ENCODE measurements at places on chromosomes 4 and X.
A peak's percentile ranks its signal among the peaks of the same experiment; 100 is the strongest.

GRCh38 chrX:68843992-68844391 is 15.2 kb downstream of the EFNB1 start:
- no peak for DNase-seq

GRCh38 chr4:3397128-3397527 is 44.6 kb upstream of the HGFAC start:
- no peak for DNase-seq

DNA sequence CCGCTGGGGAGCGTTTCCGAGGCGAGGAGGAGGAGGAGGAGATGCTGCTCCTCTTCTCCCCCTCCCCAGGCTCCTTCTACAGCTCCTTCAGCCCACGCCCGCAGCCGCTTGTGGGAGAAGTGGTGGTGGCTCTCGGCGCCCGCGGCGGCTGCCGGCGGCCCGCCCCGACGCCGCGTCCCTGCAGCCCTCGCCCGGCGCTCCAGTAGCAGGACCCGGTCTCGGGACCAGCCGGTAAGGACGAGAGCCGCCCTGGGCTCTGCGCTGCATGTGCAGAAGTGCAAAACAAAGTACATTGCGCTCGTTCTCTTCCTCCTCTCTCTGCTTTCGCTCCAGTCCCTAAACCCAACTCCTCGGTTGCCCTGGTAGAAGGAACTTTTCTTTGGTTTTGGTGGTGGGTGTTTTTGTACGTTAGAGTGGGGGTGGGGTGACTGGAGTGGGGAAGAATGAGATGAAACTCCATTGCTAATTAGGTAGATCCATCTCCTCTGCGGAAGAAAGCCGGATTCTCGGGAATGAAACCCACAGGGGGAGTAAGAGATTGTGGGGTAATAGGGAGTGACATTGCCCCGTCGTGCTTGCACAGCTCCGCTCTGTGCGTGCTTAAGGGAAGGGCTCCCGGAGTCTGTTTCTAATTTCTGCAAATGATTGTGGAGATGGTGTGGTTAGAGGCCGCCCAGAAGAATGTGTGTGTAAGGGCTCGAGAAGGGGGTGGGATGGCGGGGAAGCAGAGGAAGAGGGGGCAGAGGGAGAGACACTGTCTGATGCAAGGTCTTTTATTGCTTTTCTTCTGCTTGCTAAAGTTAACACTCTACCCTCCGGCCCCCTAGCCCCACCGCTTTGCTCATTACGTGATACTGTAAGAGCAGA is 677 bp downstream of the PTPN13 start:
- DNase-seq = peak; percentile 60

DNA sequence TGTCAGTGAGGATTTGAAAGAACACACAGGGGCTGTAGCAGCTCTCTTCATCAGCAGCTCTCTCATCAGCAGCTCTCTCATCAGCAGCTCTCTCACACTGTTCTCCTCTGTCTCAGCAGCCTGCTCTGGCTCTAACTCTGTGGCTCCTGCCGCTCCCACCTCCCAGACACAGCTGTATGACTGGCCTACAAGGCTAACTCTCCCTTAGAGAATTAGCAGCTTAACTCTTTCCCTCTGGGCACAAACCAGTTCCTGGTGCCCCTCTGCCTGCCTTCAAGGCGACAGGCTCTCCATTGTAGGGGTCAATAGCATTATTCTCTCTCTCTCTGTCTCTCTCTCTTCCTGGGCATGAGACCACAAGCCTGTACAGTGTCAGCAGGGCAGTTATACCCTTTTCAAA is 385.6 kb upstream of the PCDH10 start:
- DNase-seq = no peak

GRCh38 chrX:1239681-1240142 is 27.3 kb upstream of the CRLF2 start:
- DNase-seq = no peak

GRCh38 chrX:118493016-118493415 is 2.6 kb upstream of the DOCK11 start:
- DNase-seq = no peak

- no peak for DNase-seq
These were observed 92.3 kb upstream of the MAD2L1 start for GRCh38 chr4:120158841-120159463.

DNA sequence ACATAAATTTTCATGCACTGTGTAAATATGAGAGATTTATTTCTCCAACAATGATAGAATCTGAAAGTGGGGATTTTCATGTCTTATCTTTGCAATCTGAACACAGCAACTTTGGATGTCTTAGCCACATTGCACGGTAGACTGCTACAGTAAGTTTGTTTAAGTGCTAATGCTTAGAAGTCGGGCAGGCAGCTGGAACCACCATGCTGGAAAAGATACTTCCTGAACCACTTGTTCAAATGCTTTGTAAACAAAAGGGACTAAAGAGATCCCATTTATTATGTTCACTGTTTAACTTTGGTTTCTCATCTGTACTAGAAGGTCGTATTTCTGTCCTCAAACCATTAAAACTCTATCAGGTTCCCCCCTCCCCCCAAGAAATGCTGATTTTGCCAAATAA is 555.9 kb upstream of the DIPK2B start:
- DNase-seq = no peak

DNA sequence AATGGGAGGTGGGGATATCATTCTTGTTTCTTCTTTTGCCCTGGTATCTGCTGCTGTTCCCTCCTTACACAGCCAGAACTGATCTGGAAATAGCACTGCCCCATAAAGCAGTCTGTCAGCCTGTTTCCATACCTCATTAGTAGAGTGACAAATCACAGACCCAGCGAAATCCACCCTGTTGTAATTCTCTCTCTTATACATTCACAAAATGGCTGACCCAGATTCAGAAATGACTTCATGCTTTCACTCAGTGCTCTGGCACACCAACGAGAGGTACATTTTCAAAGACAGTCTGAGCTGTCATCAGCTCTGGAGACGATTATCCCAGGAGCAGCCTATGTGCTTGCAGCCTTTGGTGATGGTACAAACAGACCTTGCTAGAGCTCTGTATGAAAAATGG is 164.6 kb downstream of the AFF2 start:
- no peak for DNase-seq

- no peak for DNase-seq
These were observed 133.0 kb upstream of the RASGEF1B start for GRCh38 chr4:81604683-81605218.

GRCh38 chr4:16745009-16745635 is 153.3 kb downstream of the LDB2 start:
- DNase-seq = no peak

- peak; percentile 91 for DNase-seq
These were observed at the start of gene KLHL8 for GRCh38 chr4:87220094-87220822. Gene KLHL8, minus strand, starts transcription at chr4:87220618. Its CDS starts 25,079 bp downstream, at chr4:87195539.

- DNase-seq = no peak
These were observed 249.6 kb downstream of the COL25A1 start for GRCh38 chr4:109052821-109053220.

DNA sequence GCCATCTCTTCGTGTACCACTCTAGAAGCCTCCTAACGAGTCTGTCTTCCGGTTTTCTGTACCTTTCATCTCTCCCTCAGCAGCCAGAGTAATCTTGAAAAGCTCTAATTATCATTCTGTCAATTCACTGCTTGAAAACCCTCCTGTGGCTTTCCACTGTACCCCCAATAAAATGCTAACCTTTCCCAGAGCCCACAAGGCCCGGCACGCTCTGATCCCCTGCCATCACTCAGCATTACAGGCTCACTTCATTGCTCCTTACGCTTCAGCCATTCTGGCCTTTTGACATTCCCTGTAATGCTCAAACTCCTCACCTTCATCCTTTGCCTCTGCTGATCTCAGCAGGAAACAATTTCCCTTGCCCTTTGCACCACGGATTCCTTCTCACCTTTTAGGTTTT is 112.9 kb downstream of the ARHGAP10 start:
- DNase-seq = no peak

GRCh38 chr4:158656439-158656838 is 15.2 kb downstream of the C4orf46 start:
- no peak for DNase-seq

DNA sequence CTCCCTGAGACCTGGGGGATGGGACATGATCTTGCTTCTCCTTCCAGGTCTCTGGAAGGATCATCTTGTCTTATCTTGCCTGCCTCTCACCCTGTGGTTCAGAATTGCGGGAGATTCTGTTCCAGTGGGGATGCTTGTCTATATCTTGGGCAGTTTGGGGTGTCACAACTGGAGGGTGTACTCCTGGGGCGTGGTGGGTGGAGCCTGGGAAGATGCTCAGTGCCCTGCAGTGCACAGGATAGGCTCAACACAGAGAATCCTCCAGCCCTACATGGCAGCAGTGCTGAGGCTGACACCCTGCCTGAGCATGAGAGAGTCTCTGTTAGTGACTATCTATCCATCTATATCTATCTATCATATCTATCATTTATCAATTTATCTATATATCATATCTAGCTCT is 7.7 kb downstream of the P2RY8 start:
- DNase-seq = no peak

DNA sequence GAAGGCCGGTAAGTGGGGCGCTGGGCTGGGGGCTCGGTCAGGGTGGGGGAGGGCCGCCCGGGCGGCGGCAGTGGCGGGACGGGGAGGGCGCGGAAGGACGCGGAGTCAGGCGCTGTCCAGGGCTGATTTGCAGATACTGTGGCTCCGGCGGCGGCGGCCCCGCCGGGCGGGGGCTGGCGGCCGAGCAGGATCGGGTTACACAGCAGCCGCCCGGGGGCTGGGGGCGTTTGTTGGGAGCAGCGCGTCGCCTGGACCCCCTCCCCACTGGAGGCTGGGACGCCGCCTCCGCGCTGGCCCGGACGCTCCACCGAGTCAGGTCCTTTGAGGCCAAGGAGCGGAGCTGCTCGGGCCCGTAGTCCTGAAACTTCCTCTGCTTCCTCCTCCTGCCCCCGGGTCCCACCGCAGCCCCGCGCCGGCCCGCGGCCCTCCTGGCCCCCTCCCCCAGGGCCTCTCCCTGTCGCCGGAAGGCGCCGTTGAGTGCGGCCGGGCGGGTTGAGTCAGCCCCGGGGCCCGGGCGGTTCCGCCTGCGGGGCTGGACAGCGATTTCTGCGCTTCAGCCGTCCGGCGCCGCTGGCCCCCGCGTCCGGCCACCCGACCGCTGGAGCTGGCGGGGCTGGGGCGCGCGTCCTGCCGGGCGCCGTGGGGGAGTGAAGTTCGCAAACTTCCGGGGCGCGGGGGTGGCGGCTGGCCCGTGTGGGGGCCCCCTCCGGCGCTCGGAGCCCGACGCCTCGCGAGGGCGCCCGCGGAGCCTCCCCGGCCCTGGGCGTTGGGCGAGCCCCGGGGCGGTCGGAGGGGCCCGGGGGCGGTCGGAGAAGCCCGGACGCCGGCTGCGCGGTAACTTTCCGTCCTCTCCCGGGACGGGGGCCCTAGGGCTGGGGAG is 746 bp downstream of the REST start:
- DNase-seq = peak; percentile 89

DNA sequence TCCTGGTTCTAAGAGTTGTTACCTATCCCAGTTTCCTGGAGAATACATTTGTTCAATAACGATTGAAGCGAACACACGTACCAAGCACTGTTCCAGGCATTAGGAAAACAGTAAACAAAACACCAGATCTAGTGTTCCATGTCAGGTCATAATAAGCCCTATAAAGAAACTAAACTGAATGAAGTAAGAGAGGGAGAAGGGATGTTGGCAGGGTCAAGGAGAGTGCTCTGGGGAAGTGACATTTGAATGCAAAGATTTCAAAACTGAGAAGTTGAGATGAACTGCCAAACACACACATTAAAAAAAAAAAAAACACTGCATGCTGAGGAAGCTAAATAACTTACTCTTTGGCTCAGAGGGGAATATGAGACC is 14.4 kb upstream of the ENAM start:
- DNase-seq = no peak

GRCh38 chr4:102732678-102733077 is 28.1 kb downstream of the MANBA start:
- DNase-seq = no peak

- DNase-seq = peak; percentile 42
These were observed 128.4 kb upstream of the TBC1D9 start for GRCh38 chr4:140884431-140885058.

- DNase-seq = no peak
These were observed 230.1 kb upstream of the ARSJ start for GRCh38 chr4:114209584-114209983.

- no peak for DNase-seq
These were observed 263.2 kb downstream of the IL15 start for GRCh38 chr4:141899541-141899940.

DNA sequence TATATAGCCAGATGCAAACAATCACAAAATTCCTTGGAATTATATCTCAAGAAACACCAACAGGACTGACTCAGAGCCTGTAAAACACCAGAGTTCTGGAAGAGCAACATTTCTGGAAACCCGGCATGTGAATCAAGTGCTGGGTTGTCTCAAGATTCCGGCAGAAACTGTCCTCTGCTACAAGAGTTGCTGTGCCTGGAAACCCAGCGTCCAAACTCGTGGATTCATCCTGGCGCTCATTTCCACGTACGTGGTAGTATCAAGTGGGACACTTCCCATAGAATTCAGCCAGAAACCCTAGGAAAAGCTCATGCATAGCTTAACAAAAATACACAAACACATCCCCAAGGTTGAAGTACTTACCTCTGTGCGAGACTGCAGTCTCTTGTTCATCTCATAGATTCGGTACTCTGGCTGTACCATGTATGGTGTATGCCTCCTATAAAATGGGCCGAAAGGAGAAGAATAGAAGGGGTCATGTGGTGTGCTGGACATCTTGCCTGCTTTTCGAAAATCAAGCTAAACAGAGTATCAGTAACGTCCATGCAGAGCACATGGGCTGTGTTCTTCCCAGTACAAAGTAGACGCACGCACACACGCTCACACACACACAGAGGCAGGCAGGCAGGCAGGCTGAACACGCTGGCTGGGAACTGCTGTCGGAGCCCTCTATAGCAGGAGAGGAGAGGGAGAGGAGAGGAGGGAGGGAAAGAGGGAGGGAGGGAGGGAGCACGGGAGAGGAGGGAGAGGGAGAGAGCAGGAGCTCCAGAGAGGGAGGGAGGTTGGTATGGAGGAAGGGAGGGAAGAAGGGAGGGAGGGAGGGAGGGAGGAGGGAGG is at the start of gene LDB2:
LDB2 (minus strand) TSS at position 655 of the 837 bp plus-strand sequence.
- DNase-seq = peak; percentile 52

GRCh38 chr4:170623899-170624298 is 534.1 kb upstream of the AADAT start:
- no peak for DNase-seq

DNA sequence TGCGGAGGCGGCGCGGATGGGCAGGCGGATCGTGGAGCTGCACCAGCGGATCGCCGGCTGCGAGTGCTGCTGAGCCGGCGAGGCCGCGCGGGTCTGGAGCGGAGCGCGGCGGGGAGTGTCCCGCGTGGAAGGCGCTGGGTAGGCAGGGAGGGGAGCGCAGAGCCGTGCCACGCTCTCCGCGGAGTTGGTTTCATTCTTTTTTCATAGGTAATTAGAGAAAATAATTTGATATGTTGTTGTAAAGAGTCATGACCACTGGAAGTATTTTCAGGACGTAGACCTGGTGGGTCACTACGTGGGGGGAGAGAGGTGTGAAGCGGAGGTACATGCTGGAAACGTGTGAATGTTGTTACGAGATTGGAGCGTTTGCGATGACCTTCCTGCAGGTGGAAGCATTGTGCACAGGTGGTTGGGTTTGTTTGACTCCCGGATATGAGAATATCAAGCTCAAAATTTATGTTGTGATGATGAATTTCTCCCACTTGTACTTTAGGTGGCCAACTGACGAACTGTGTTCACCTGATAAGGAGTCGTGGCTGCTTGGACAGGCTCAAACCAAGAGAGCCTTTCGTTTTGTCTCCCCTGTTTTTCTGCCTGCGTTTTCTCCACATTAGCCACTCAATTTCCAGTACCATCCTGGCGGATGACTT is 19.1 kb upstream of the S100P start:
- no peak for DNase-seq
